Omental fat pad (tissue), 4 donors: ENCODE measurements at places on chromosomes 16 and 17.

- DNase-seq = no peak
These were observed 31.4 kb upstream of the GHDC start for GRCh38 chr17:42225646-42226045.

DNA sequence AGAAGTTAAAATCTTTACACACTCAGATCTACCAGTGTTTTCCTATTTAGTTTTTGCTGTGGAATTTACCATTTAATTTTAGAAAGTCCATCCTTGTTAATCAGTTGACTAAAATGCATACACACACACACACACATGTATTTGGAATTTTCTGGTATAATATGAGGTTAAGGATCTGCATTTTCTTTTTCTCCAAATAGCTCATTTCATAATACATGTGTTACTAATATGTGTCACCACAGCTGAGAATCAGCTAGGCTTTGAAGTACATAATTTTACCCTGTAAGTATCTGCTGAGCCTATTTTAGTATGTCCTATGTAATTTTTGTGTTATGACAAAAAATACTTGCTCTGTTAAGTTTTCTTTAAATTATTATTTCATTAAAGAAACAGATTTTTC lies 143.2 kb downstream of the PHKB start:
- no peak for DNase-seq

GRCh38 chr17:16328997-16329396 lies 24.3 kb downstream of the CENPV start:
- DNase-seq = no peak

- no peak for DNase-seq
These were observed 20.3 kb downstream of the TMEM235 start for GRCh38 chr17:78251773-78252103.

- no peak for DNase-seq
These were observed 42.0 kb downstream of the RPA1 start for GRCh38 chr17:1871756-1872155.

DNA sequence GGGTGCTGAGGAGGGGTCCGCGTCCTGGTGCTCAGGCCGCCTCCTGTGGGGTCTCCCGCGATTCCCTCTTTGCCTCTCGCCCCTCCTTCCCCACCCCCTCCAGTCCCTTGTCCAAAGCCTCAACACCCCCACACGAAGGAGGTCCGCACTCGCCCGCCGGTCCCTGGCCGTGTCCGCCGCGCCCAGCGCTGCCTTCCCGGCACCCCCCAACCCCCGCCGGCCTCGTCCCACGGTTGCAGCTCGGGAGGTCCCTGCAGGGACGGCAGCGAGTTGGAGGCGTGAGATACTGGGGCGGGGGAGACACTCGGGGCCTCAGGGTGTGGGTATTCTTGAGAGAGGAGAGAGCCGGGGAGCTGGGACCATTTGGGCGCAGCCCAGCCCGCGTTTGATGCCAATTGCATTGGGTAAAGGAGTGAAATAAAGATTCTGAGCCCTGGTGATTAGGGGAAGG lies 468 bp downstream of the FLYWCH2 start:
- DNase-seq = no peak

- DNase-seq = no peak
These were observed 6.8 kb downstream of the STAC2 start for GRCh38 chr17:39218906-39219305.

DNA sequence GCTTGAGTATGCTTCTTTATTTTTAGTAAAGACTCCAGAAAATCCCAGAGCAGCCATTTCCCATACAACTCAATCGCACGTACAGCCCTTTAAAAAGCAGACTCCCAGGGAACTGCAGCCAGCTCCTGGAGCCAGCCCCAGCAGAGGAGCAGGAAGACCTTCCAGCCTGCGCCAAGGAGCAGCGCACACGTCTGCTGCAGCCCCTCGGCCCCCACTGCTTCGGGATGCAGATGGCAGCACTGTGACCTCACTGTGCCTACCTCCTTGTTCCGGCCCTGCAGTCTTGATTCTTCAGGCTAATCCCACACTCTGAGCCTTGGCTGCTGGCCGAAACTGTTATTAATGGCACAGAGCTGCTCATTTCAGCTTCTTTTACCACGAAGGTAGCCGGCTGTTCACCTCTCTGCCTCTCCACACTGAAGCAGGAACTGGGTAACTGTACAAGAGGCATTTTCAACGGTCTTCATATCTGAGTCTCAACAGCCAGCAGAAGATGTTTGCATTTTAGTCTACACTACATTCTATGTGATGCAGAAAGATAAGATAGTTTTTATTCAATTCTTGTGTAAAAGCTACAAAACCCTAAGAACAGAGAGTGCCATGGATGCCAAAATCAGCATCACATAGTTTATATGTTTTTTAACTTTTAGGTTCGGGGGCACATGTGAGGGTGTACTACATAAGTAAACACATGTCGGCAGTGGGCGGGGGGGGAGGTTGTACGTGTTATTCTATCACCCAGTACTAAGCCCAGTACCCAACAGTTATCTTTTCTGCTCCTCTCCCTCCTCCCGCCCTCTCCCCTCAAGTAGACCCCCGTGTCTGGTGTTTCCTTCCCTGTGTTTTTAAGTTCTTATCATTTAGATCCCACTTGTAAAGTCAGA lies 130.9 kb downstream of the ANKRD11 start:
- no peak for DNase-seq

DNA sequence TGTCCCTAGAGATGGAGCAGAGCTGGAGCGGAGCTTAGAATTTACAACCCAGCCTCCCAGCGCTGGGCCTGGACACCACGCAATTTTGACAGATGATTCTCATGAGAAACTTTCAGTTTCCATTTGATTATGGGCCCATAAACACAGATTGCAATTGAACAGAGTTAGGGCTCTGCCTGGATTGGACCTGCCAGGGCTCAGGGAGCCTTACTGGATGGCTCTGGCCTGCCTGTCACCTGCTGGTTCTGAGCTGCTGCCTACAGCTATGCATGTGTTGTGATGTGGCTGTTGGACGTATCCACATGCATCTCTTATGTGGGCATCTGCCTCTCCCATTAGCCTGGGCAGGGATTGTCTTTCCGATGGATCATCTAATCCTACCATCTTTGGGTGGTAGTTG lies 73.4 kb upstream of the SDK2 start:
- no peak for DNase-seq

DNA sequence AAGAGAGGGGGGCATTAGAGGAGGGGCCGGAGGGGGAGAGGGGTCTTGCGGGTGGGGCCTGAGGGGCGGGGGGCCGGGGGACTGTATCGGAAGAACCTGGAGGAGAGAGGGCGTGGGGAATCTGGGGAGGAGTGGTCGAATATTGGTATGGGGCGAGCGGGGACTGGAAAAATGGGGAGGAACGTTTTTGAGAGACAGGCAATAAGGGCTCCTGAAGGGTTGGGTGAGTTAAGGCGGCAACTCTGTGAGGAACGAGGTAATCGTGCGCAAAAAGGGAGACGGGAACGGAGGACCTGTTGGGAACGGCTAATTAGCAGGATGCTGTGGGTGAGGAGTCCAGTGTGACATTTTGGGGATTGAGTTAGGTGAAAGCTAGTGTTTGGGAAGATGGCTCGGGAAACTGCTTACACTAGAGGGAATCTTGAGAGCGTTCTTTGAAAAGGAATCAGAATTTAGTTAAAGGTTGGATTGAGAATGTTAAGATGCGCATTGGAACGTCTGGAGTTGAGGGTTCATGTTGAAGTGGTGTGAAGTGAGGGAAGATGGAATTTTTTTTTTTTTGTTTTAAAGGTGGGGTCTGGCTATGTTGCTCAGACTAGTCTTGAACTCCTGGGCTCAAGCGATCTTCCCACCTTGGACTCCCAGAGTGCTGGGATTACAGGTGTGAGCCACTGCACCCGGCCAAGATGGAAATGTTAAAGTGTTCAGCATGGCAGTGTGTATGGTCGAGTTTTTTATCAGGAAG lies 662 bp downstream of the WIPF2 start:
- no peak for DNase-seq

DNA sequence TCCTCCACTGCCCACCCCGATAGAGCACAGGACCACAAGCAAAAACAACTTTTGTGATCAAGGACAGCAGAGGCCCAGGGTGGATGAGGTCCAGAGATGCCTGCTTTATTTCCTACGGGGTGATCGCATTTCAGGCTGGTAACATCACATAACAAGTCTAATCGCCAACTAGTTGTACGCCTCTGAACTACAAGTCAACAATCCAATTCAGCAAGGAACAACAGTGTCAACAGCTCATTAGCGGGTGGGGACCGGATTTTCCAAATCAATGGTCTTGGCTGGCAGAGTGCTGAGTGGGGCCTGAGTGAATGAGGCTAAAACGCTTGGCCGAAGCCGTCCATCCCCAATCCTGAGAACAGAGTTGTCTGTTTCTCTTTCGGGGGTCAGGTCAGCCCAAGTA lies 17.1 kb downstream of the MRM3 start:
- no peak for DNase-seq

- no peak for DNase-seq
These were observed 32.0 kb upstream of the DOC2B start for GRCh38 chr17:213286-214105.
